Panc1 (cell line): ENCODE measurements at places on chromosomes 12 and 14. TPM values are rescaled to one million over a fixed set of nuclear protein-coding genes. Genes with fewer than 3 reads are reported as not detected.

DNA sequence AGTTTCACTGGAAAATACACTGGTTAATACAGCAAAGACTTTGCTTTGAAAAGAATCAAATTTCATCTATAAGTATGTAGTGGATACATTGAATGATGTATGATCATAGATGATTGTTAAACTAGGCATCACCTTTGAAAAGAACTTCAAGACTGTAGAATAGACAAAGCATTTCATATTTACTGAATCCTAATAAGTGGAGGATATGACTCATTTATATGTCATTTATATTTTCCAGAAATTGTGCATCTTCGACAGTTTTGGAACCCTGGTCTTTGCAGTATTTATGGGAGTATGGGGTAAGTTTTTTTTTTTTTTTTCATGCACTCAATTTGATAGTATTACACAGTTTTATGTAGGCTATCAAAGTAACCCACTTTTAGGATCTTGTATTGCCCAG lies 161.9 kb downstream of the ANO6 start:
- no peak for DNase-seq

DNA sequence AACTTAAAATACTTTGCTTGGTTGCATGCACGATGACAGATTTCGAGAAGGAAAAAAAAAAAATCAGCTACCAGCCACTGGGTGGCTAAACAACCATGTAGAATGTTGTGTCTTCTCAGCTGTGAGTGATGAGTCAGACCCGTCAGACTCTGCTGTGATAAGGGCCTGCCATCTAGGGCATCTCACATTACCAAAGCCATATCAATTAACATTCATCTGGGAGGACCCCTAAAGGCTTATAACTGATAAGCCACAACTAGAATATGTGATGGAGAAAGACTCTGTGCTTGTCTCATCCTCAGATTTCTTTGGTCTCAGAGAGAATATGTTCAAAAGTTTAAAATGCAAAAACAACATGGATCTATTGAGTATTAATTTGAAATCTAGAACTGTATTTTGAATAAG lies 111.5 kb downstream of the PAX9 start:
- DNase-seq = no peak

DNA sequence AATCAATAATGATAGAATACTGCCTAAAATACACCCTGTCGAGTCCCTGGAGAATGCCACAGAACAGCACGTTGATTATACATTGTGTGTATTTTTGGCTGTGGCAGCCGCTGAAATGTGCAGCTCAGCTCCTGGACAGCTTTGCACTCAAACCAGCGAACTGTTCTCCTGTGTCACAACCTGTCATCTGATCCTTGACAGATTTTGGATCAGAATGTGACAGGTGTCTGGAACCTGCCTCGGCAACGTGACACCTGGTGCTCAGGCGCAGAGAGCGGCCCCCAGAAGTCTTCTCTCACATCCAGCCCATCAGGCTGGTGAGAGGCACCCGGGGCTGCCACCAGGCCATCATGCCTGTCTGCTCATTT lies 19.3 kb downstream of the MVK start:
- no peak for DNase-seq

DNA sequence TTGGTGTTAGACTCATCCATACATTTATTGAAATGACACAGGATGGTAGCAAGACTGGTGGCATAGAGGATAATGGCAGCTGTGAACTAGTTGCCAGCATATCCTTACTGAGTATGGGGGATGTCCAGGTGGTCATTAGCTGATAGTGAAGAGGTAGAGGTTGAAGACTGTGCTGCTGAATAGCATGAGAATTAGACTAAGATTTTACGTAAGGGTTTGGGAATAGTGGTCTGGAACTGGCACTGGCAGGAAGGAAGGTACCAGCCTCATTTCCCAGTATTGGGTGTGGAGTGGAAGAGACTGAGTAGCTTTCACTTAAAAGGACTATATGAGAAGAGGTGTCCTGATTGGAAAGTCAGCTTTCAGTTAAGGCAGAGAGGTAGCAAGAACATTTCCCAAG lies 6.5 kb downstream of the ERC1 start:
- DNase-seq = no peak

GRCh38 chr14:105011312-105011990 lies 9.4 kb downstream of the CDCA4 start:
- no peak for DNase-seq

GRCh38 chr12:117570608-117571007 lies 209.2 kb upstream of the NOS1 start:
- DNase-seq = no peak

DNA sequence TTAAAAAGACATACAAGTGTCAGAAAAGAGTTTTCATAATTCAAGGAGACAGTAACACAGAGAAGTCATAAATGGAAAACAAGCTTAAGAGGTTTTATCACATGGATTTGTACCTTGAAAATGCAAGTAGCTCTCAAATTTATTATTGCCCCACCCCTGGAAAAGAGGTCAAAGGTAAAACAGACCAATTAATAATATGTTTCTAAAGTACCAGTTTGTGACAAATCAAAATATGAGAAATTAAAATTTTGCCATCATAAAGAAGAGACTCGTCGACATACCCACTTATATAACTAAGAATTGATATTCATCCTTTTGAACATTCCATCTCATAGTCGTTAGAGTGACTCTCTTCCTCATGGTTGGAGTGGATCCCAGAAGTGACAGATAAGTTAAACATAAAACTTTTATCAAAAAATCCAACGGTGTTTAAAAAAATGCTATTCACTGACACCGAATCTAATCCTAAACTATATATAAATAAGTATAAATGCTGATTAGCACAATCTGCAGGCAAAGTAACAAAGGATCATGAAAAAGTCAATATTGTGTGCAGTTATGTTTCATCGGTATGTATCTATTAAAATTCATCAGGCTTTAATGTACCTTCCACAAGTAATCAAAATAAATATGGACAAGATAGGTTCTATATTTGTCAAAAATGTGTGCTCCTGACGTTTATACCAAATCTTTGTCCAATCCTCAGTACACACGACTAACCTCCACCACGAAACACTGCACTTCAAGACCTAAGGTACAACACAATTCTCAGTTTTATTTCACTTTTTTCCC lies 2.3 kb downstream of the CORO1C start:
- DNase-seq = no peak

GRCh38 chr12:6031001-6031400 lies 85.9 kb upstream of the ANO2 start:
- DNase-seq = no peak

- DNase-seq = no peak
Measured at GRCh38 chr14:53027041-53027440, 76.2 kb upstream of the FERMT2 start.

- DNase-seq = no peak
Measured at GRCh38 chr14:103056322-103057027, 874 bp downstream of the CDC42BPB start.

GRCh38 chr14:55537782-55538181 lies 42.2 kb upstream of the KTN1 start:
- no peak for DNase-seq

GRCh38 chr12:47164724-47165439 lies 85.1 kb upstream of the AMIGO2 start:
- DNase-seq = no peak

GRCh38 chr12:109517619-109518018 lies 40.2 kb downstream of the UBE3B start:
- no peak for DNase-seq

GRCh38 chr14:61406198-61406597 lies 84.8 kb downstream of the PRKCH start:
- no peak for DNase-seq

DNA sequence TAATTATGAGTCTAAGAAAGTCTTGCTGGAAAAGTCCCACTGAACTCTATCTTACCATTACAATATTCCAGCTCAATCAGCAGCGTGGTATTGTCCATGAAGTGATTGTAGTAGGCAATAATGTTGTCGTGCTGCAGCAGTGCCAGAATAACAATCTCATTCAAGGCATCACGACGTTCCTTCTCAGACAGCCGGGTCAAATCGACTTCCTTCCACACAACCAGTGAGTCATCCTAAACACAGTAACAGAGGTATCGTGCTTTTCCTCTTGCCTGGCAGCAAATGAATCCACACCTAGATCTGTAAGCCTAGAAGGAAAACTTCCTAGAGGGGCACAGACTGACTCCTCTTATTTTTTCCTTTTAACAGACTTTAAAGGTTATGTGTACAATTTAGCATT lies 2.9 kb downstream of the NEK9 start:
- no peak for DNase-seq

DNA sequence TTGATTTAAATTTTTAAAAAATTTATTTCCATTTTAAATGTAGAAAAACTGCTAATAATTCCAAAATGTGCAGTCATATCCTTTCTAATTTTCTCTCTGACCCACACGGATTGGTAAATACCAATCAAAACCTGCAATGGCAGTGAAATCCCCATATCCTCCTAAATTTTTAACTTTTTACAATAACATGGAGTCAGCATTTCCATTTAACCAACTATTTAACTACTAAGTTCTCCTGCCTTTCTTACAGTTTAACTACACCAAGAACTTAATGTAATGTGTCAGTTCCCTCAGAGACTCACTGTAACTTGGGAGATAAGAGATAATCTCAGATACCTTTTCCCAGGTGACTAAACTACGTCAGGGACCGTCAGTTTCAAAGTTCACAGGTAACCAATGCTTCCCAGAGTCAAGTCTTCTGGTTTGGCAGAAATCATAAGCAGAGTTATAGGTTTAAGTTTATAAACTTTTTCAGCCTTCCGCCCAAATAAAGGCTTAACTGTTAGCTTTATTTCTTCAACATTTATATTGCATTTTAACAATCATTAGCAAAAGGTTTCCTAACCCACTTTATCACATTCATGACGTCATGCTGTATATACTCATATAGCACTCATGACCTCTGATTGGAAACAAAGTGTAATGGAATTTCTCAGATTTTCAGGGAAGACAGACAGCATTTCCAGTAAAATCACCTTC lies 7.6 kb downstream of the KRAS start:
- no peak for DNase-seq

DNA sequence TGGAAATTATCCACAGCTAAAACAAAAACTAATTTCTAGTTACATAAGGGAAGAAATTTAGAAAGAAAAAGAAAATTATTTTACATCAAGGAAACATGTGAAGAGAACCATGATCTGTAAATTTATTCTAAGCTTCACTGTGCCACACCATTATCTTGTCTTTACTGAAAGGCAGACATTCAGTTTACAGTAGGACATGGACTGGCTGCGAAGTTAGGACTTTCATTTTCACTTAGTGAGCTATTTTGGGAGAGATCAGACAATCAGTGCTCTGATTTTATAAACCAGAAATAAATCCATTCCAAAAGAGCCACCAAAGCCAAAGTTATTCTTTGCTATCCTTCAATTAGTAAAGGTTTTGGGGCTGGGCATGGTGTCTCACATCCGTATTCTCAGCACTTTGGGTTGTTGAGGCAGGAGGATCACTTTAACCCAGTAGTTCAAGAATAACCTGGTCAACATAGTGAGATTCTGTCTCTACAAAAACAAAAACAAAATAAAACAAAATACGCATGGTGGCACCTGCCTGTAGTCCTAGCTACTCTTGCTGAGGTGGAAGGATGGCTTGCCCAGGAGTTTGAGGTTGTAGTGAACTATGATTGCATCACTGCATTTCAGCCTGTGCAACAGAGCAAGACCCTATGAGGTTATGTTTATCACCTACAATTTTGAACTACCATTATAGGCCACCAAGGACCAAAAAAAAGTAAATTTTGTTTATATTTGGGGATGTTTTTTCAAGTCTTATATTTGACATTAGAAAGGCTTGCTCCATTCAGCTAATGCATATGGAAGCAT lies 1084.8 kb upstream of the ATXN7L3B start:
- no peak for DNase-seq

- DNase-seq = no peak
Measured at GRCh38 chr12:124484526-124484953, 82.9 kb downstream of the NCOR2 start.

- no peak for DNase-seq
Measured at GRCh38 chr14:102909462-102909861, 13.0 kb upstream of the AMN start.

DNA sequence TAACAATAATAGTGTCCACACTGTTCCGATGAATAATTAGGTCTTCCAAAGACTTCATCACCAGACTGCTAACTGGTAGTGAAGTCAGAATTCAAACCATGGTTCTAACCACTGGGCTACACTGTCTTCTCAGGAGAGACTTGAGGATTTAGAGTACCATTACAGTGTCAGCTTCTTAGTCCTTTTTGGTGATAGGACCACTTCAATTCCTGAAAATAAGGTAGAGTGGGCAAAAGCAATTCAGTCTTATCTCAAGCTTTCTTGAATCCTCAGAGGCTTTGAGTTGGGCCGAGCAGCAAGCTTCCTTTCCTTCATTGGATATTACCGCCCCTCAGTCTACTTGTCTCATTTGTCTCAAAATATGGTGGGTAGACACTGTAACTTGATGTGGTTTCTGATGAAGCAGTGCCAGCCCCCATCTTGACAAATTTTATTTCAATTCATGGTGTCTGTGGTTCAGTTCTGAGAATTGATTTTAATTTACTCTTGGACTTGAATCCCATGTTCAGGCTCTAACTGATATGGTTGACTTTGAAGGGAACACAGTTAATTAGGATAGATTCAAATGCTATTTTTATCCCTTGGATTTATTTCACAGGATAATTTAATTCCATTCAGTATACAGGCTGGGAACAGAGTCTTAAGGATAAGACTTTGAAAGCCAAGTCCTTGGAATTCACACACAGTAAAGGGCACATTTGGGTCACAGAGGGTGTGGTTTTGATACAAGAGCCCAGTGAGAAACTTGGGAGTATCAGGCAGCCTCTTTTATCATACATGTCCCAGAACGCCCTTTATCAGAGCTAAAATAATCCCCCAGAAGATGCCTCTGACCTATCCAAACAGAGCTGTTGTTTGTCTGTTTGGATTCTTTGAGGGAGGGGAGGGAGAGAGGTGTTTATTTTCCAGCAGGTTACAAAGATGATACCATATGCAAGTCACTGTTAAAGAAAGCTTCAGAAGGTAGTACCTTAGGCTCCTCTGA lies 167.3 kb downstream of the PRKCH start:
- no peak for DNase-seq

DNA sequence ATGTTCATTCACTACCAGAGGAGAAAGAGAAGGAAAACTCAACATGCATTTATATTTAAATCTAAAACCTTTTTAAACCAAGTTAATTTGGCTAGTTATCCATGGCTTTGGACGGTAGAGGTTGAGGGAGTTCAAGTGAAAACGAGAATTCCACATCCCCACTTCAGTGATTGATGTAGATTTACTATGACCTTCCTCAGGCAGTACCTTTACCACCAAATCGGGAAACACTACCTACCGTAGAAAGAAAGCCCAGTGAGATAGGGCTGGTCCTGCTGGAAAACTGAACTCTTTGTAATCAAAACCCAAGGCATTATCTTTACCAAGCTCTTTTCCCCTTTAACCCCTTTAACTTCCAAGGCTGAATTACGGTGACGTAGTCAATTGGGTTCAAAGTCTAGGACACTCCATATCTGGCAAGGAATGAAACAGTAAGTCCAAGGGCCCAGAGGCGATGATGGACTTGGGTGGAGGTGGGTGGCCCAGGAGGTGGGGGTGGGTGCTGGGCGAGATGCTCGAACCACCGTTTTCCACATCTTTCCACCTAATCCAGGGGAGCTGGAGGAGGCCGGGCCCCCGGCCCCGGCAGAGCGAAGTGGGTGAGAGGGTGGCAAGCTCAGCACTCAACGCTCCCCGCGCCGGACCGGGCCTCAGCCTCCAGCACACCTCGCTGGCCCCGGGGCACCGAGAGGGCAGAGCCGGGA lies 618 bp downstream of the SEC23A start:
- no peak for DNase-seq

KCNC2 gene
- not detected for total RNA-seq

NINJ2 gene
- total RNA-seq = 1.9 TPM

NUDT14 gene
- 75.3 TPM for total RNA-seq
